CD4-positive, alpha-beta T cell treated with Interleukin-12 subunit alpha and Interleukin-12 subunit beta, for 1 hour (primary cell): ENCODE measurements at places on chromosomes 12 and 14.
A peak's percentile ranks its signal among the peaks of the same experiment; 100 is the strongest.

DNA sequence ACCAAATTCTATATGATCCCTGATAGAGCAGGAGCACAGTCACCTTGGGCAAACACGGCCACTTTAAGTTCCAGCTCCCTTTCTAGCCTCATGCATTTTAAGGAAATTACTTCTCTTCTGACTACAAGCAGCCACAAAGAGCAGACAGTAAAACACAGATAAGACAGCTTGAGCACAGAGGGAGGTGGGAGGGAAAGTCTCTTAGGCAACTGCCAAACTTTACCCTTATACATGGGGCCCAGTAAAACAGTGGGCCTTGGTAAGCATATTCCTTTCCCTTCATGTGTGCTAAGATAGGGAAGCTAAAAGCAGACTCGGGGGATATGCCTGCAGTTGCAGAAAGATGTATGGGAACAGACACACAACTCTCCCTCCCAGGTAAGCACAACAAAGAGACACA is 235.9 kb downstream of the CPNE8 start:
- DNase-seq = no peak

GRCh38 chr12:24143928-24144327 is 194.5 kb upstream of the SOX5 start:
- no peak for DNase-seq

DNA sequence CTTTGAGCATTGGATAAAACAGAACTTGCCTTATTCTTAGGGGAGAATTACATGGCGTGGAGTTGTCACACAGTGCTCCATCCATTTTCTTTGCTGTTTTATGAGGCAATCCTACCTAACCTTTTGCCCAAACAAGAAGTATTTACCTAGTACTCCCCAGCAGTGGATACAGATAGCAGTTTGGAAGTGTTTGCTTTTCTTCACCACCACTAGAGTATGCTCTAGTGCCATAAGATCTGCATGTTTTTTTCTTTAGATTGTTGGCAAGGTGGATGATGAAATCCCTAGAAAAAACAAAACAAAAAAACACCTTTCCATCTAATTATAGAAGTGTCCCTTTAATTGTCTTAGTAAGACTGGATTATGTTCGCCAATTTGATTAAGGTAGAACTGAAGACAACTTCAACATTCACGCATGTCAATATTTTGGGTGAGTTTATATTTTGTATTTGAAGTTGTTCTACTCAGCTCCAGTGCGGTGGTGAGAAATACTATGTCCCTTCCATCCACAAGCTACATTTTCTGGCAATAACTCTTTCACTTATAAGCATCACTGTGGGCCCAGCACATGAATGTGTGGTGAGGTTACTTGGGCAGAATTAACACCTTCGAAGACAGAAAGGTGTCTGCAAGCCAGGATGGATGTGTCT is 23.6 kb upstream of the TMEM260 start:
- DNase-seq = peak; percentile 5

GRCh38 chr14:85235868-85236267 is 294.1 kb upstream of the FLRT2 start:
- no peak for DNase-seq

GRCh38 chr12:1533602-1534304 is 60.6 kb downstream of the FBXL14 start:
- peak; percentile 39 for DNase-seq

GRCh38 chr12:75724928-75725312 is 213.5 kb upstream of the KRR1 start:
- no peak for DNase-seq

- DNase-seq = no peak
Measured at GRCh38 chr12:76898442-76898841, 19.6 kb upstream of the CSRP2 start.

GRCh38 chr12:57612711-57613426 is 1.6 kb downstream of the ARHGEF25 start:
- no peak for DNase-seq

DNA sequence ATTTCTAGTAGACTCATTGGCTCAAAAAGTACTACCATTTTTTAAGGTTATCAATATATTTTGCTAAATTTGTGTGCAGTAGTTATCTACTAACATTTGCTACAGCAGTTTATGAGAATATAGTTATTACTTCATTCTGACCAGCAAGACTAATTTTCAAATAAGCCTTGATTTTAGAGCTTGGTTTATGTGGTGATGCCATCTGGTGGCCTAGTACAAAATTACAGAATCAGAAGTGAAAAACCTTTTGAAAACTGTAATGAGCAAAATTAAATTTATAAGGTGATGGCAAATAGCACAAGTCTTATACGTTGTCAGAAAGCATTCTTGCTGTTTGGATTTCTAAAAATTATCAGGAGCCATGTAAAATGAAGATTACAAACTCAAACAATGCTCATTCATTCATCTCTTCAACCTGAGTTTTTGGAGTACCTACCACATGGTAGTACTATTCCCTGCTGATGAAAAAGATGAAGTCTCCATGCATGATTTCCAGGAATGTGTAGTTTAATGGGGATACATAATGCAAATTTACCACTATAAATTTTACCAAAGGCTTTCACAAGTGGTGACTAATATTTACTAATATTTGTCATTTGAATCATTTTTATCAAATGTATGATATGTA is 51.0 kb downstream of the MAGOHB start:
- peak; percentile 67 for DNase-seq

DNA sequence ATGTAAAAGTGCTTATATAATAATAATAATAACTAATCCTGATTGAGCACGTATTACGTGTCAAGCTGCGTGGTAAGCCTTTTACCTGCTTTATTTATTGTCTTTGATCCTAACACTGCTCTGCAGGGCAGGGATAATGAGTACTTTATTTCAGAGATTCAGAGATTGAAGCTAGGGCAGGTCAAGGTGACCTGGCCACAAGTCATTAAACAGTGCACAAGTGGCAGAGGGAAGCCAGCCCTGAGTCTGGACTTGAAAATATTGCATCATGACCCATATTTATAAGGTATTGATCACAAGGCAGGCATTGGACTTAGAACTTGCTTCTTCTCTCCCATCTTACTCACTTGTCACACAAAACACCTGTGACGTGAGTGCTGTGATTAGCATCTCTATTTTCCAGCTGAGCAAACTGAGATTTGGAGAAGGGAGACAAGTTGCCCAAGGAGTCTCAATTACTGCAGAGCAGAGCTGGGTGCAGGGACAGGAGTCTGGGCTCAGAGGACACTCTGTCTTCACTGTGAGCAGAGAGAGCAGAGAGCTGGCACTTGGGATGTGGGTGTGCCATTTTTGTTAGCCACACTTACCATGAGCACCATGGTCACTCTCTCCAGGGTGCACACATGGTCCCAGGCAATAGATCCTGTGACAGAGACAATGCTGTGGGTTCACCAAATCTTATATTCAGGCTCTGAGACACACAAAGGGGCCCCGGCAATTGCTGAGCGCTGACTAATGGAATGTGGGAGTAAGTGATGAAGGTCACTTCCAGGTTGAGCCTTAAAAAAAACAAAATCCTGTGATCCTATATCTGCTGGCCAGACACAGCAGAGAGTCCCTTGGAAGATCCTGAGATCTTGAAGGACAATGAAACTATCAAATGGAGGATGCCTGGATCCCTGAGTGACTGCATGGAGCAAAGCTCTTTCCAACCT is 113.2 kb upstream of the MED13L start:
- no peak for DNase-seq

DNA sequence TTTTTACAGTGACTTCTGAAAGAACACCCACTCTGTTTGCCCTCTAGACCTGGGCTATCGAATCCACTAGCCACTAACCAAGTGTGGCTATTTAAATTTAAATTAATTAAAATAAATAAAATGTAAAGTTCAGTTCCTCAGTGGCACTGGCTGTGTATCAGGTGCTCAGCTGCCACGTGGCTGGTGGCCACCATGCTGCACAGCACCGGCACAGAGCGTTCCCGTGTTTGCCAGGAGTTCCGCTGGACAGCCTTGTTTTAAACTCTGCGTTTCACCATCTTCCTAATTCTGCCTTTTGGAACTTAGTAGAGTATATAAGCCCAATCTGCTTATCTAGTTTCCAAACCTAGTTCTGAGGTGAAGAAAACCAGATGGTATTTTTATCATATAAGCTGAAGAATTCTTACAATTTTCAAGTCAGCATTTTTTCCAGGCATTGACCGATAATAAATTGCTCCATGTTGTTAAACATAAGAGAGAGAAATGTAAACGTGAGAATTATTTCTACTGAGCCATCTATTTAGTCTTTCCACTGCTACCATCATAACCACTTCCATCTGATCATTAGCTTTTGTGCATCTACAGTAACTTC is 339.0 kb downstream of the CACNA1C start:
- DNase-seq = no peak

DNA sequence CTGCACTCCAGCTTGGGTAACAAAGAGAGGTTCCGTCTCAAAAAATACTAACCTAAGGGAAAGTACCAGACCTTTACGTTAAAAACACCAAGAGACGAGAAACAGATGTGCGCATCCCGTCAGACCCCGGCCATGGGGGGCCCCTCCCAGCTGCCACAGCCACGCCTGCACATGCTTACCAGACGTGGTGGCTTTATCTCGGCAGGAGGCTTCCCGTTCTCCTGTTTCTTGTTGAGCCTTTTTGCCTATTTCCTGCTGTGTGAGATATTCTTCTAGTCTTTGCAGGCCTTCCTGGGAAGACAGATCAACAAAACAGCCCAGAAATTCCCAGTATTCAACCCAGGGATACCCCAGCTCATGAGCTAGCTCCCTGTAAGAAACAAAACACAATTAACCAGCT is 23.6 kb downstream of the PGAM5 start:
- no peak for DNase-seq

DNA sequence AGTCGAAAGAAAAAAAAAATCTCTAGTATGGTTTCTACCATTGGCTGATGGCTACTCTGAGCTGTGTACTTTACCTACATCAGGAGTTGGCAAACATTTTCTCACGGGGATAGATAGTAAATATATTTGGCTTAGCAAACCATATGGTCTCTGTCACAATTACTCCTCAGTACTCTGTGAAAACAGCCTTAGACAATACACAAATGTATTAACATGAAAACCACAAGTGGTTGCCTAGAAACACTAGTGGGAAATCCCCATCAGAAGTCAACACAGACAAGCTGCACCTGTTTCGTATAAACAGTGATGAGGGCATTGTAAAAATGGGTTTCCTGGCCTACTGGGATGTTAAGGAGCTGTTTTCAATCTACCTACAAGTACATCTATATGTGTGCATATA is 84.6 kb upstream of the NAV3 start:
- peak; percentile 4 for DNase-seq

DNA sequence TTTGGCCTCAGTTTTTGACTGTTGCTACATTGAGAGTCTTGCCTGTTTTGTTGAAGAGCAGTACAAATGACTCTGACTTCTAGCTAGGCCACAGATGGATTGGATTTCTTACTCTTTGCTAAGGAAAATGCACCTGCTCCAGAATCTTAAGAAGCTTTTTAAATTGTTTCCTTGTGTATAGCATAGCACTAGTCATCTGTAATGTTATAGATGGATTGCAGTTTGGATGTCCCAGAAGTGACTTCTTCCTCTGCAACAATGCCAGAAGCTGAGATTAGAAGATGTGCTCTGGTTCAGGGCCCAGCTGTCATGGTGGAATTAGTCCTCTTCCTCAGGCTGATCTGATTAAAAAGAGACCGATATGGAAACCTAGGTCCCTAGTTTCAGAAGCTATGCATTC is 67.9 kb downstream of the DAAM1 start:
- no peak for DNase-seq

DNA sequence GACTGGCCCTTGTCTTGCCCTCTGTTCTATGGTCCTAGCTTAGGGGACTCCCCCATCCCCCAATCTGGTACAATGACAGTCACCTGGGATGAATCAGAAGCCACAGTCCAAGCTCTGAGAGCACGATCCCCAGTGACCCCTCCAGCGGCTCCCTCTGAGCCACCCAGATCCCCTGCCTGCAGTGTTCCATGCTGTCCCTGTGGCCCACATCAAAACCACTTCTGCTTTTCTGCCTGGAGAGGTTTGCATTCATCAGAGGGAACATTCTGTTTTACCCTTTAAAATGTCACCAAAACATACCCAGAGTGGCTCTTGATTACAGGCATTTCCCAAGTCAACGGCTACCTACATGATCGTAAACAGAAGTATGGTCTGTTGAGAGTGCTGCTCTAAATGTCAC is 47.5 kb downstream of the NOS1 start:
- DNase-seq = no peak

DNA sequence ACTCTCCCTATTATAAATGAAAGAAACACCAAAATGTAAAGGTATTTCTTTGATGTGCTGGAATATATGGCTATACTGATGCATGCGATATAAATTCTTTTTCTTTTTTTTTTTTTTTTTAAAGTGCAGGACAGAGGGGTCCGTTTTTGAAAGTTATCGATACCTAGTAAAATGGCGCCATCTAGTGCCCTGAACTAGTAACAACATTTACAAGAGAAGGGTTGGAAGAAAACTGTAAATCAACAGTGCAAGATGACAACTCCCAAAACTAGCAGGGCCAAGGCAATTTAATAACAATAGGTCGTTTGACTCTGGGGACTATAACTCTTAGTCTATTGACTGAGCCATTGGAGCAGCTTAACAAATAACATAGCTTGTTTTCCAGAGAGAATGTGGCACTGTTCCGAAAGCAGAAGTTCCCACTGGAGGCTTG is 137.7 kb downstream of the SPTSSA start:
- peak; percentile 37 for DNase-seq

- DNase-seq = no peak
Measured at GRCh38 chr14:29310757-29311156, 544.2 kb downstream of the FOXG1 start.

GRCh38 chr12:87661786-87662377 is 367.3 kb downstream of the C12orf50 start:
- DNase-seq = no peak

- no peak for DNase-seq
Measured at GRCh38 chr12:55946553-55946952, 15.6 kb downstream of the DGKA start.

GRCh38 chr12:125720961-125721360 is 655.7 kb downstream of the AACS start:
- no peak for DNase-seq

DNA sequence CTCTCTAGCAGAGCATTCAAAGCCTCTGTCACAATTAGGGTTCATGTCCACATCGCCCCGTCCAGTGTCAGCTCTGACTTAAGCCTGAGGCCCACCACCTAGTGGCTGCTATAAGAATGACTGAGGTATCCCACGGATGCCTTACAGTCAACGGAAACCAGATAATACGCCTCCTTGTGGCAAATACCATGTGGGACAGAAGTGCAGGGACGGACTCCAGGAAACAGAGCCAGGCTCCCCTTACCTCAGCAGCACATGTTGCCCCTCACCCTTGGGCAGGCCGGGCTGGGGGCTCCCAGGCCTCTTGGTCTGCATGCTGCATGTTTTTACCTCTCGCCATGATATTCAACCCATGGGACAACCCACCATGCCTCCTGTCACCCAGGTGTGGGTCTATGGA is 86.3 kb downstream of the VWF start:
- DNase-seq = peak; percentile 46
